Sigmoid colon (tissue), 7 donors: ENCODE measurements at places on chromosomes 1 and 21. TPM values are rescaled to one million over a fixed set of nuclear protein-coding genes. Genes with fewer than 3 reads are reported as not detected.

- H3K4me1 ChIP-seq: no peaks in the 10 kb centered on the region
- H3K27ac ChIP-seq: no peak overlapping the region
- DNase-seq: no peak
- H3K36me3 ChIP-seq: no peaks in the 10 kb centered on the region
- H3K27me3 ChIP-seq: no peaks in the 10 kb centered on the region
- no peak overlapping the region for H3K4me3 ChIP-seq
These were observed 251.4 kb upstream of the B3GALT2 start for GRCh38 chr1:193437785-193438184.

Gene SLC30A10
- 0.68 TPM for total RNA-seq

Gene YTHDF2
- total RNA-seq: 42.8 TPM

- H3K4me3 ChIP-seq: no peak overlapping the region
- H3K4me1 ChIP-seq: no peaks in the 10 kb centered on the region
- DNase-seq: no peak
- H3K36me3 ChIP-seq: no peaks in the 10 kb centered on the region
- no peak overlapping the region for H3K27ac ChIP-seq
These were observed 163.7 kb downstream of the ROR1 start for GRCh38 chr1:63937461-63938022.

DNA sequence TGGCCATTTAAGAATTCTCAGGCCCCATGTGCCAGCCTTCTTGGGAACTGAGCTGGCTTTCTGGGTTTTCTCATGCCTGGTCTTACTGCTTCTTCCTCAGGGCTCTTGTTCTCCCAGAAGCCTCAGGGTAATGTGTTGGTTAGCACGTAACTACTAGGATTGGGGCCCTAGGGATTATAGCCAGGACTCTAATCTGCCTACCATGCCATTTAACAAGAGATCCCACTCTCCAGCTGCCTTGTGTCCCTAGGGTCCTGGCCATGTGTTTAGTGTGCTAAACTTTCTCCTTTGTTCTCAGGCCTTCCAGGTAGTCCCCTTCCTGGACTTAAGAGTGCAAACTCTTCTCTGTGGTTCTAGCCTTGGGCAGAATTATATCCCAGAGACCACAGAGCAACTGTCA lies 2.2 kb upstream of the SH3BGRL3 start:
- no peak overlapping the region for H3K4me3 ChIP-seq
- H3K27me3 ChIP-seq: no peaks in the 10 kb centered on the region
- H3K4me1 ChIP-seq: no peaks in the 10 kb centered on the region
- H3K27ac ChIP-seq: peak overlapping the region; percentile 89
- peaks cover 5% of the 10 kb centered on the region for H3K36me3 ChIP-seq

- no peaks in the 10 kb centered on the region for H3K27me3 ChIP-seq
- H3K36me3 ChIP-seq: no peaks in the 10 kb centered on the region
- no peak overlapping the region for H3K27ac ChIP-seq
- DNase-seq: no peak
These were observed 30.1 kb downstream of the UMODL1 start for GRCh38 chr21:42101246-42101645.

DNA sequence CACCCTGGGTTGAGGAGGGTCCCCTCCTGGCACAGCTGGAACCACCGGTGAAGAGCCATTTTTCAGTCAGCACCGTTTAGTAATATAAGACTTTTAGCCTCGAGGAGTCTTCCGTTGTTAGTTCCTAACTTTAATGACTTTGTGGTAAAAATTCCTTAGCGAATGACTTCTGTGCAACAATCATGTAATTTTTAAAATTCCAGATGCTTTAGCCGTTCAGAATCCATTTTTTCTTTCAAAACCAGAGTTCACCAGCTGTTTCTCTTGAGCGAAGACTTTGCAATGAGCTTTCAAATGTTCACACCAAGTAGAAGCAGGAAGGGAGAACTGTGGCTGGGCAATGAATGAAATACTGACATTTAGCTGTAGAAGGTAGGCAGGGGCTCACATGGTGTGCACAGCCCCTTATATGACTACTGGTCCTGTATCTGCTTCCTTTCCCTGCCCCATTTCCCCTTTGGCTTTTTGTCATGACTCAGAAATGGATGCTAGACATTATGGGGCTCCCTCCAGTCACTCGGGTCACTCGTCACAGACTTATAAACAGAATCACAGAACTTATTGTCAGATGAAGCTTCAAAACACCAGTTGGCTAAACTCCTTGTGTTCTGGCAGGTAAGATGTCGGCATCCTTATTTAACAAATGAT lies 4.1 kb downstream of the DISC1 start:
- peaks cover 7% of the 10 kb centered on the region for H3K27me3 ChIP-seq
- H3K27ac ChIP-seq: no peak overlapping the region
- DNase-seq: no peak
- H3K4me3 ChIP-seq: no peak overlapping the region
- H3K36me3 ChIP-seq: no peaks in the 10 kb centered on the region
- H3K4me1 ChIP-seq: no peaks in the 10 kb centered on the region

- no peaks in the 10 kb centered on the region for H3K27me3 ChIP-seq
- peaks cover 69% of the 10 kb centered on the region for H3K4me1 ChIP-seq
- peak; percentile 90 for DNase-seq
- no peaks in the 10 kb centered on the region for H3K36me3 ChIP-seq
- H3K4me3 ChIP-seq: no peak overlapping the region
These were observed 63.3 kb downstream of the RHOU start for GRCh38 chr1:228798548-228798947.

DNA sequence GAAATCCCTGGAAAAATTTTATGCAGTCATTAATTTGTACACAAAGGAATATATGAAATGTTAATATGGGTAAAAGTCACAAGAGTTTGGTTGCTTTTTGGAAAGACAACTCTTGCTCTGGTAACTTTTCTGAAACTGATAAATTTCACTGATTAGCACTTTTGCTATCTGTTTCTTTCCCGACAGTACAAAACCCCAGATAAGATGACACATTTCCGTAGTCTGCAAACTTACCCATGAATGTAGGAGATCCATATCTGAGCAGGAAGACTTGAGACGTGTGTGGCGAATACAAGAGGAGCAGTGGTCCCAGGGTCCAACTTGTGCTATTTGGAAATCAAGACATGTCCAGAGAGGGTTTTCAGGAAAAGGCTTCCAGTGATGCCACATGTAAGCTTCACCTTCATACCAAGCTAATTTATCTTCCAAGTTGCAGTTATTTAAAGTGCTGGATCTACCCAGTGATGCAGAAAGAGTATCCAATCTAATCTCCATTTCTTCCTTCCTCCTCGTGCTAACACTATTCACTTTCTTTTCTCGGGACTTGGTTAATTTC lies 35.9 kb upstream of the SAMSN1 start:
- no peaks in the 10 kb centered on the region for H3K4me1 ChIP-seq
- no peaks in the 10 kb centered on the region for H3K36me3 ChIP-seq
- H3K27ac ChIP-seq: no peak overlapping the region
- H3K4me3 ChIP-seq: no peak overlapping the region
- DNase-seq: no peak
- H3K27me3 ChIP-seq: no peaks in the 10 kb centered on the region

Gene CCDC181
- total RNA-seq: 1.2 TPM

- H3K4me1 ChIP-seq: peaks cover 32% of the 10 kb centered on the region
- no peaks in the 10 kb centered on the region for H3K36me3 ChIP-seq
- no peak overlapping the region for H3K4me3 ChIP-seq
- DNase-seq: peak; percentile 85
- peak overlapping the region; percentile 73 for H3K27ac ChIP-seq
These were observed 185.2 kb upstream of the TMEM51 start for GRCh38 chr1:14968251-14968851.

Gene RGS1
- total RNA-seq: 82.4 TPM

Gene REN
- not detected for total RNA-seq

Gene WLS
- total RNA-seq: 143 TPM

Gene GAS5
- 595 TPM for total RNA-seq

DNA sequence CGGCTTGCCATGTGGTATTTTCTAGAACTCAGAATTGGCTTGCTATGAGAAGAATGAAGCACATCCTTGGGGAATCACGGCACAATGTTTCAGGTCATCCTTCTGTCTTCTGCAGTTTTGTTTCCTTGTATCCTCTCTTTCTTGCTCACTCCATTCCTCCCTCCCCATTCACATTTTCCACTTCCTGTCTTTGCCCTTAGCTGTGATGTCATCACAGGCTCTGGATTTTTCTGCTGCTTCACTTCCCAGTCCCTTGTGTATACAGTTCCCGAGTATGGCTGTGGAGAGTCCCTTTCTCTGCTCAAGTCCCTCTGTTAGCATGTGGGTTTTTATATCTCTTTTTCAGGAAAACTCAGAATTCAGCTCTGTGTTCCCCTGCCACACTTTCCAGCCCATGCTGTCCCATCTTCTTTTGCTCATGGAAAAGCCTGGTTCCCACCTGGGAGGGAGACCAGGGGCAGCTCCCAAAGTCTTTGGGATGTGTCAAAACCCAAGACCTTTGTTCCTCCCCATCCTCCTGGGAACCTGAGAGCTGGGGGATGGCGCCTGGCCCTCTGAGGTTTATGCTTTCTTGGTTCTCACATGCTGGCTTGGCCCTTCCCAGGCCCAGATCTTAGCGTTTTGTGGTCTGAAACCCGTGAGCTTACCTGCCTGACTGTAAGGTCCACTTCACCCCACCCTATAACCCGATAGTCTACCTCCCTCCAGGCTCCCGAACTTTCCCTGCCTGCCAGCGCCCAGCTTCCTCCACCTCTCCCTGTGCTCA lies 4.8 kb upstream of the RGS16 start:
- no peak overlapping the region for H3K27ac ChIP-seq
- H3K4me1 ChIP-seq: no peaks in the 10 kb centered on the region
- no peak overlapping the region for H3K4me3 ChIP-seq
- no peaks in the 10 kb centered on the region for H3K36me3 ChIP-seq
- no peaks in the 10 kb centered on the region for H3K27me3 ChIP-seq

Gene IFI16
- total RNA-seq: 64.3 TPM

Gene TTC22
- total RNA-seq: 0.82 TPM

Gene IGSF5
- not detected for total RNA-seq

GRCh38 chr1:97636941-97637340 lies 283.9 kb downstream of the DPYD start:
- DNase-seq: no peak
- H3K4me3 ChIP-seq: no peak overlapping the region
- no peaks in the 10 kb centered on the region for H3K27me3 ChIP-seq
- no peaks in the 10 kb centered on the region for H3K36me3 ChIP-seq
- H3K27ac ChIP-seq: no peak overlapping the region

Gene KCNA3
- 0.82 TPM for total RNA-seq

DNA sequence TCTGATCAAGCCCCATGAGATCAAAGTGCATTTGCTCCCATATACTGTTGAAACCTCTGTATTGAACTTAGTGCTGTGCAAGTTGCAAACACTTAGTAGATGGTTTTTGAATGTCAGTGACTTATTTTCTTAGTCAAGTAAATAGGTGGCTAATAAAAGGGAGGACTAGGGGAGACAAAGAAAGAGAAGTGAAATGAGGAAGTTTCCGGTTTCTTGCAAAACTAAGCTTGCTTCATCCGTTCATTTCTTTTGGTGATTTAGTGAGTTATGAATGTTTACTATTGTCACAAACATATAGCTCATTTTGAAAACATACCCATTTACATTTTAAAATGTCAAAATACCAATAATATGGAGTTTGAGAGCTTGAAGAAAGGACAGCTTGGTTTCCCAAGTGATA lies 23.0 kb downstream of the ADAMTS5 start:
- no peaks in the 10 kb centered on the region for H3K27me3 ChIP-seq
- H3K4me1 ChIP-seq: no peaks in the 10 kb centered on the region
- no peaks in the 10 kb centered on the region for H3K36me3 ChIP-seq
- no peak overlapping the region for H3K4me3 ChIP-seq
- no peak for DNase-seq

DNA sequence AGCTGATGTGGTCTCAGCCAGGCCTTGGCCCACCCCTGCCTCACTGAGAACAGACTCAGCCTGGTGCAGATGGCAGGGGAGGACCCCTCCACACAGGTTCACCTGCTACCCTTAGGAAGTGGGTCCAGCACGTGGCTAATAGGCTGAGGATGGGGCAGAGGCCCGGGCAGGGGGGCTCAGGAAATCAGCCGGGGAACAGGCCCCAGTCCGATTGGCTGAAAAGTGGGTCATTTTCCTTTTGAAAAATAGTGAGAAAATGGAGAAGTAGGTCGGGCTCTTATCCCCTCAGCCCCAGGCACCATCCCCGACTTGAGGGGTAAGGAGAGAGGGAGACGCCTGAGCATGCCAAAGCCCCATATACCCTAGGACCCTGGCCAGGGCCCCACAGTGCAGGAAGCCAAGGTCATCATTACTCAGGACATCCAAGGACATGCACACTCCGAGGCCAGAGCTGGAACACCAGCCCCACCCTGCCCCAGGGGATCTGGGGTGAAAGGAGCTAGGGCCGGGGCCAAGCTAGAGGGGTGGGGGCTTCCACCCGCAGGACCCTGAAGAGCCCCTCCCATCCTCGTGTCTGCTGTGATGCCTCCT lies 11.0 kb downstream of the DLGAP3 start:
- peaks cover 3% of the 10 kb centered on the region for H3K27me3 ChIP-seq
- no peak for DNase-seq
- H3K4me3 ChIP-seq: no peak overlapping the region
